Prostate gland (tissue), 2 donors: ENCODE measurements at places on chromosomes 2 and 18. TPM values are rescaled to one million over a fixed set of nuclear protein-coding genes. Genes with fewer than 3 reads are reported as not detected.

- no peak for DNase-seq
- H3K36me3 ChIP-seq, result no peaks in the 10 kb centered on the region
- H3K27ac ChIP-seq, result no peak overlapping the region
- H3K27me3 ChIP-seq, result no peaks in the 10 kb centered on the region
- H3K4me1 ChIP-seq, result no peaks in the 10 kb centered on the region
These were observed 1.0 kb downstream of the PLEK start for GRCh38 chr2:68366083-68366560.

DNA sequence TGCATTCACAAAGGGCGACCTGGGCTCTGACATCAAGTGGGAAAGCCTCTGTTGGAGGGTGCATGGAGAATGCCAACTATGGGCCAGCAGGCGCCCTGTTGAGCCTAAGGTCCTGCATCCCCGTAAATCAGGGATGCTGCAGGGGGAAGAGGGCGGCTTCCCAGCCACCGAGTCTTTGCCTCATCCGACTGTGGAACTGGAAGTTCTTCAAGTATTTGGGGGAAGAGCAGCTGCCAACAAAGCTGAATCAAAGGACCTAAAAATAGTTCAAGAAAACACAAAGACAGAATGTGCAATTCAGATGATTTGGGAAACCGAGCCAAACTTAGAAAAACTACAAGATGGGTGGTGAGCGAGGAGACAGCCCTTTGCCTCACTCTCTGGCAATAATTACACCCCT, 281.1 kb upstream of the MGAT5 start:
- H3K36me3 ChIP-seq, result no peaks in the 10 kb centered on the region
- H3K4me3 ChIP-seq, result no peak overlapping the region
- H3K4me1 ChIP-seq, result no peaks in the 10 kb centered on the region

DNA sequence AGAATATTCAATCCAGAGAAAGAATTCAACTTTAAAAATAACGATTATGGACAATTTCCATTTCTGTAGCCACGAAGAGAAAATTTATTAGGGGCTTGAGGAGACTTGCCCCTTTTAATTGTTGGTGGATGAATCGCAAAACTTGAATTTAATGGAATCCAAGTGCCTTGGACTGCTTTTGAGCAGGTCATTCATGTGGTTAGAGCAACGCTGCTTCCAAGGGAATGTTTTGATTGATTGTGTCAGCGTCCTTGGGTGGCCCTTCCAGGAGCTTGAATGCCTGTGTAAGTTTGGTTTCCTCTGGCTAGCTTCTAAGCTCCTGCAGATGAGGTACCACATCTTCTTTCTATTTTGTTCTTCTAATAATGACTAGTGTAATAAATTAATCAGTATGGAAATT, 213.4 kb downstream of the LTBP1 start:
- no peaks in the 10 kb centered on the region for H3K27me3 ChIP-seq
- H3K36me3 ChIP-seq, result no peaks in the 10 kb centered on the region
- DNase-seq, result no peak
- H3K4me1 ChIP-seq, result no peaks in the 10 kb centered on the region
- H3K4me3 ChIP-seq, result no peak overlapping the region

- H3K36me3 ChIP-seq, result no peaks in the 10 kb centered on the region
- no peak overlapping the region for H3K4me3 ChIP-seq
- no peaks in the 10 kb centered on the region for H3K4me1 ChIP-seq
- H3K27me3 ChIP-seq, result no peaks in the 10 kb centered on the region
These were observed 72.3 kb downstream of the AAK1 start for GRCh38 chr2:69571189-69571588.

- H3K36me3 ChIP-seq, result no peaks in the 10 kb centered on the region
- no peak for DNase-seq
- H3K27me3 ChIP-seq, result no peaks in the 10 kb centered on the region
- H3K4me1 ChIP-seq, result no peaks in the 10 kb centered on the region
- no peak overlapping the region for H3K27ac ChIP-seq
These were observed 75.7 kb downstream of the ADAM23 start for GRCh38 chr2:206518997-206519396.

DNA sequence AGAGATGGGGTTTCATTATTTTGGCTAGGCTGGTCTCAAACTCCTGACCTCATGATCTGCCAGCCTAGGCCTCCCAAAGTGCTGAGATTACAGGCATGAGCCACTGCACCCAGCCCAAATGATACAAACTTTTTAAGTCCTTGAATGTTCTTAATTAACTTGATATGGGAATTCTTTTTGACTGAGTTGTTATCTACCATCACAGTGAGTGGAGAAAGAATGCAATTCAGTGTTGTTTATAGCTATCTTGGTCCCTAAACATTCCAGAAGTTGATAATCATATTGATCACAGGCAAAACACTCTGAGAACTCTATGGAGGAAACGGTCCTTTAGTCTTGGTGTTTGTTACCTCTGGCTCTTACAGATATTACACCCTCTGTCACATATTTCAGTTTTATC, 1072.5 kb downstream of the SUCLG1 start:
- no peak overlapping the region for H3K27ac ChIP-seq
- H3K4me3 ChIP-seq, result no peak overlapping the region
- no peaks in the 10 kb centered on the region for H3K4me1 ChIP-seq

DNA sequence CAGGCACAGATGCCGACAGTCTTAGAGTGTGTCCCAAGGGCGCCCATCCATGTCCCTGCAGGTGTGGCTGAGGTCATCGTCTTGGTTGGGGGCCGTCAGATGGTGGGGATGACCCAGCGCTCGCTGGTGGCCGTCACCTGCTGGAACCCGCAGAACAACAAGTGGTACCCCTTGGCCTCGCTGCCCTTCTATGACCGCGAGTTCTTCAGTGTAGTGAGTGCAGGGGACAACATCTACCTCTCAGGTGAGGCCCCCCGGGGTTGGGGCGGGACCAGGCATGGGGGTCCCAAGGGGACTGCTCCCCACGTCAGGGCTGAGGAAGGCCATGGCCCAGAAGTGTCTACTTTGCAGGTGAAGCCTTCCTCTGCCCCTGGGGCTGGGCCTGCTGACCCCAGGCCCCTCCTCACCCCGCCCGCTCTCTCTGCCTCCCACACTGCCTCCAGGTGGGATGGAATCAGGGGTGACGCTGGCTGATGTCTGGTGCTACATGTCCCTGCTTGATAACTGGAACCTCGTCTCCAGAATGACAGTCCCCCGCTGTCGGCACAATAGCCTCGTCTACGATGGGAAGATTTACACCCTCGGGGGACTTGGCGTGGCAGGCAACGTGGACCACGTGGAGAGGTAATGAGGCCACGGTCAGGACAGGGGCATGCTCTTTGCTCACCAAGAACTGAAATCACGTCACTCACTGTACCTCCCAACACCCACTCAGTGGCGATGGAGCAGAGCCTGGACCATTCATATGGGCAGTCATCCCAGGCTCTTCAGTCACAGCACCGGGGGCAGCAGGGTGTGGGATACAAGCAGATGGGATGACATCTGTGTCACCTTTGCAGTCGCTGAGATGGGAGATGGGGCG, 230.8 kb downstream of the ATAD2B start:
- H3K27ac ChIP-seq, result no peak overlapping the region
- no peaks in the 10 kb centered on the region for H3K27me3 ChIP-seq
- H3K36me3 ChIP-seq, result no peaks in the 10 kb centered on the region
- no peaks in the 10 kb centered on the region for H3K4me1 ChIP-seq
- no peak for DNase-seq

DNA sequence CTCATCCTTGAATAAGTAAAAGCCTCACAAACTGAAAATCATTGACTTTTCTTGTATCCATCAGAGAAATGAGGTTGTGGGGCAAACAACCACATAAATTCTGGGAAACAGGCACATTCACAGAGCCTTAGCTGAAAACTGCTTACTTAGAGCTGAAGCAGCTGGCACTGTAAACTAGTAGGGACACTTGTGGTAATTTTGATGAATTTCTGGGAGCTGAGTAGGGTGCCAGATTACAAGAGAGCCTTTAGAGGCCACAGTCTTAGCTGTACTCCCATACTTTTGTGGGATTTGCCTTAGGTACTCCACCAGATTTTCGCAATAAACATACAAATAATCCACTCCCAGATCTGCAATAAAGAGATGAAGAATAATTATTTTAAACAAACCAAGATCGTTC, 315.2 kb downstream of the TMX3 start:
- H3K4me3 ChIP-seq, result no peak overlapping the region
- H3K27ac ChIP-seq, result no peak overlapping the region
- no peaks in the 10 kb centered on the region for H3K27me3 ChIP-seq
- no peak for DNase-seq
- no peaks in the 10 kb centered on the region for H3K4me1 ChIP-seq
- H3K36me3 ChIP-seq, result no peaks in the 10 kb centered on the region

- H3K4me1 ChIP-seq, result no peaks in the 10 kb centered on the region
- DNase-seq, result no peak
- no peaks in the 10 kb centered on the region for H3K36me3 ChIP-seq
- H3K27me3 ChIP-seq, result no peaks in the 10 kb centered on the region
- no peak overlapping the region for H3K4me3 ChIP-seq
- no peak overlapping the region for H3K27ac ChIP-seq
These were observed 98.5 kb upstream of the SMIM21 start for GRCh38 chr18:75526038-75526437.

DNA sequence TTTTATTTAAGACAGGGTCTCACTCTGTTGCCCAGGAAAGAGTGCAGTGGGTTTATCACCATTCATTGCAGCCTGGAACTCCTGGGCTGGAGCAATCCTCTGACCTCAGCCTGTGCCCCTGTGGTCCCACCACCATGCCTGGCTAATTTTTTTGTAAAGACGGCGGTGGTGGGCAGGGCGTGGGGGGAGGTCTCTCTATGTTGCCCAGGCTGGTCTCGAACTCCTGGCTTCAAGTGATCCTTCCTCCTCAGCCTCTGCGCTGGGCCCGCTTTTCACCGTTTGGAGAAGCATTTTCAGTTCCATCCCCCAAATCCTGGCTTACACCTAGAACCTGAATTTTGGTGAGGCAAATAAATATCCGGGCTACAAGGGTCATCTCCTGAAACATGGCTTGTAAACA, 1.4 kb upstream of the ATP5F1A start:
- no peaks in the 10 kb centered on the region for H3K27me3 ChIP-seq
- DNase-seq, result no peak
- H3K27ac ChIP-seq, result no peak overlapping the region
- H3K4me1 ChIP-seq, result no peaks in the 10 kb centered on the region
- no peaks in the 10 kb centered on the region for H3K36me3 ChIP-seq
- H3K4me3 ChIP-seq, result no peak overlapping the region

GRCh38 chr2:231513746-231514224, 16.5 kb downstream of the NMUR1 start:
- no peaks in the 10 kb centered on the region for H3K36me3 ChIP-seq
- peak overlapping the region; percentile 79 for H3K27ac ChIP-seq
- no peaks in the 10 kb centered on the region for H3K4me1 ChIP-seq
- DNase-seq, result no peak
- H3K27me3 ChIP-seq, result no peaks in the 10 kb centered on the region

DNA sequence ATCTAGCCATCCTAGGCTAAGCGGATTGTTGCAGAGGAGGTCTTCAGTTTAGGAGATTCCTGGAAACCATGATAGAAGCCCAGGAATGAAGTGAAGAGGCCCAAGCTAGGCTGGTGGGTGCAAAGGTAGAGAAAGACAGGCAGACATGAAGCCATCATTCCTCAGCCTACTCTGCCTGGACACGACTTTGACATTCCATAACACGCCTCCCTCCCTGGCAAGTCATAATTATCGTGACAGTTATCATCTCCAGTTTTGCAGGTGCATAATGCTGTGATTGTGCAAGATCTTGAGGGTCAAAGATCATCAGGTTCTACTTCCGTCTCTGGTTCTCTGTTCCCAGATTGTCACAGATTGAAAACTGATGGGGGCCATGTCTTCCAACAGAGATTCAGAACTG, 15.2 kb upstream of the FZD5 start:
- no peak for DNase-seq
- no peak overlapping the region for H3K4me3 ChIP-seq
- H3K27ac ChIP-seq, result no peak overlapping the region

DNA sequence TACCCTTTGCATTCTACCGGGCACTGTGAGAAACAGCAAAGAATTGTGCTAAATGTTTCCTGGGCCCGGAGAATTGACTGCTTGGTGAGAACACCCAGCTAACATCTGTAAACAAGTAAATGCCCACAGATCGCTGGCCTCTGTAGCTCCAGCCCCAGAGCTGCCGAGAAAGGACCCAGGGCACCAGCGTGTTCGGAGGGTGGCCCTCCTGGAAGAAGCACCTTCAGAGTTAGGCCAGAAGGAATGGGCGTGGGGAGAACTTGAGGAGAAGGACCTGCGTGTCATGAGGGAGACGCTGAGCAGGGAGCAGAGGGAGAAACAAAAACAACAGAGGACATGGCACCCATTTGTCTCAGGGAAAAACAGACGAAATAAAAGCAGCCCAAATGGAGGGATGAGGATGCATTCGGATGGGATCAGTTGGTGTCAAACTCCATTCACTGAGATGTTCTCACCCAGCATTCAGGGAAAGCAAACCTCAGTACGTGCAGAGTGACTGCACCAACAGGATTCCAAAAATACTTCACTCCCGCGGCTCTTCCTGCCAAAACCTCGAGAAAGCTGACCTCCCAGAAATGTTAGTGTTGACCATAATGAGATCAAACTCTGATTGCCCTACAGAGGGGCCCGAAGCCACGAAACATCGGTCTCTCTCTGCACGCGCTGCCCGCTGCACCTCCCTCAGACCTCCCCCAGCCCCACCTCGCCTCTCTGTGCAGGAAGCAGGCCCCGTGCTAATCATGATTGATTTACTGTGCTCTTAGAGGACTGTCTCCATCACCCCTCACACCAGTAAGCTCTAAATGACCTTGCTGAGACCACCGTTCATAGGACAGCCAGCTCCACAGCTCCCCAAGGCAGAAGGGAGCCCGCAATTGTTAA, 376.3 kb upstream of the SALL3 start:
- H3K4me3 ChIP-seq, result no peak overlapping the region
- no peak for DNase-seq
- no peaks in the 10 kb centered on the region for H3K36me3 ChIP-seq
- H3K4me1 ChIP-seq, result no peaks in the 10 kb centered on the region

- H3K27ac ChIP-seq, result no peak overlapping the region
- no peaks in the 10 kb centered on the region for H3K4me1 ChIP-seq
- H3K36me3 ChIP-seq, result no peaks in the 10 kb centered on the region
- DNase-seq, result no peak
- no peaks in the 10 kb centered on the region for H3K27me3 ChIP-seq
These were observed 31.8 kb downstream of the SLC9A4 start for GRCh38 chr2:102504833-102505232.

- H3K27me3 ChIP-seq, result no peaks in the 10 kb centered on the region
- H3K4me3 ChIP-seq, result no peak overlapping the region
- no peak overlapping the region for H3K27ac ChIP-seq
- no peaks in the 10 kb centered on the region for H3K4me1 ChIP-seq
- no peak for DNase-seq
These were observed 94.4 kb upstream of the SATB2 start for GRCh38 chr2:199552141-199552540.

GRCh38 chr2:24743924-24744323, 49.3 kb downstream of the PTRHD1 start:
- H3K36me3 ChIP-seq, result no peaks in the 10 kb centered on the region
- no peak for DNase-seq
- no peak overlapping the region for H3K27ac ChIP-seq
- H3K27me3 ChIP-seq, result no peaks in the 10 kb centered on the region
- no peaks in the 10 kb centered on the region for H3K4me1 ChIP-seq

GRCh38 chr18:22047485-22047884, 121.9 kb upstream of the GATA6 start:
- no peak for DNase-seq
- H3K27me3 ChIP-seq, result no peaks in the 10 kb centered on the region
- no peak overlapping the region for H3K27ac ChIP-seq

SPDYA gene
- total RNA-seq, result 0.73 TPM

STON1 gene
- total RNA-seq, result 48.7 TPM

PKDCC gene
- total RNA-seq, result 61.4 TPM

TMEM178A gene
- total RNA-seq, result 6.9 TPM

PTCD3 gene
- 64.1 TPM for total RNA-seq

PLCD4 gene
- total RNA-seq, result 1.1 TPM

SERPINB13 gene
- total RNA-seq, result 0.57 TPM

ERBB4 gene
- total RNA-seq, result 32.8 TPM

STPG4 gene
- not detected for total RNA-seq
